ENCODE measurements at places on chromosomes 16 and 17.

- DNase-seq: no peak
These were observed 55.1 kb downstream of the ZNRF1 start for GRCh38 chr16:75053791-75054555.

DNA sequence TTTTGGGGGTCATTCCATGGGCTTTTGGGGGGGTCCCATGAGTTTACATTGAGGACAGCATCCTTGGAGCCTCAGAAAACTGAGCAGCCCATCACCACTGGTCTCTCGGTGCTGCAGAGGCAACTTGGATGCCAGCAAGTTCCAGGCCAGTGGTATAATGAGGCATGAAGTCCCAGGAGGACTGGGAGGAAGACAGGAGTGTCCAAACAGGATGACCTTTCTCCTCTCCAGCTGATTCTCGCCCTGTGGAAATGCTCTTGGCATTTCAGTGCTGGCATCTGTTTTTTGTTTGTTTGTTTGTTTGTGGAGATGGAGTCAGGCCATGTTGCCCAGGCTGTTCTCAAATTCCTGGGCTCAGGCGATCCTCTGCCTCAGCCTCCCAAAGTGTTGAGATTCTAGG lies 347.6 kb downstream of the SNX29 start:
- no peak for DNase-seq

DNA sequence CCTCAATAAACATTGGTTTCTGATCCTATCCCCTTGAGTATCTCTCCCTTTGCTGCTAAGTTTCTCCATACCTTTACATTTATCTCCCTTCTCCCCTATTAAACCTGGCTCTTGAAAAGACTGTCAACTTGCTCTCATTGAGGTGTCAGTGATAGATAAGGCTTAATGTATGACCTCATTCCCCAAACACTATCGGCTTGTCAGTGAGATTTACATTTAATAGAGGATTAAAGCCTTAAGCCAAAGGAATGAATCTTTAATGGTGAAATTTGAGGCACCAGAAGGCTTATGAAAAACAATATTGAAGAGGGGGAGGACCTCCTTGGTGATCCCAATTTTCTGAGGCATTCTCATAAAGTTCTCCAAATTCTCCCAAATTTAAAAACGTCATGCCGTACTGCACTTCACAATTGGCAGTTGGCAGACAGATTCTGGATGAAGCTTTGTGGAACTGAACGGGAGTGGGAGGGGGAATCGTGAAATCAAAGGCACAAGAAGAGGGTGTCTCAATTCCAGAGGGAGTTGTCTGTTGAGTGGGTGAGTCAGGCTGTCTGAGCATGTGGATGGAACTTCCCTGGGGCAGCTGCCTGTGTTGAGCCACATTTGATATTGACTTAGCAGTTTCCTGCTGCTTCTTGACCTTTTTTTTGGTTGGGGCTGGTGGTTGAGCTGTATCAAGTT lies 478.8 kb downstream of the NPIPA7 start:
- no peak for DNase-seq

DNA sequence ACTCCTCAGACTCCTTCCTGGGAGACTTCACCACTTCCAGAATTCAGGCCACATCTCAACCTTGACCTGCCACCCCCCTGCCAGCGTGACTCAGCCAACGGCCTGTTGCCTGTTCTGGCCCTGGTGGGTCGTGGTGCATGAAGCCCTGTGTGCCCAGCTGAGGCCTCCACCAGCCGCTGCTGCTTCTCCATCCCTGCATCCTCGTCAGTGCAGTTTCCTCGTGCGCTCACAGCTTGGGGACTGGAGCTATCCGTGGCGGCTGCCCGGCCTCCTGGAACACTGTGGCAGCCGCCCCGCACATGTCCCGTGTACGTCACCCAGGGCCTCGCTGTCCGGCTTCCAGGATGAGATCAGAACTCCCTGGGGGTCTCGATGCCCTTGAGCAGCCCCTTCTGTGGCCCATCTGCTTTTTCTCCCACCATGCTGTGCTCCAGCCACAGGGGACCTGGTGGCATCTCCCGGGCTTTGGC lies 8.0 kb upstream of the TEDC2 start:
- no peak for DNase-seq

- no peak for DNase-seq
These were observed 14.1 kb upstream of the SLC16A5 start for GRCh38 chr17:75073618-75074047.

- DNase-seq: no peak
These were observed 66.8 kb downstream of the CMIP start for GRCh38 chr16:81511371-81511770.

- no peak for DNase-seq
These were observed 2.4 kb upstream of the PSMC3IP start for GRCh38 chr17:42579794-42580551.

GRCh38 chr17:55037828-55038227 lies 69.3 kb downstream of the STXBP4 start:
- DNase-seq: peak; percentile 81

DNA sequence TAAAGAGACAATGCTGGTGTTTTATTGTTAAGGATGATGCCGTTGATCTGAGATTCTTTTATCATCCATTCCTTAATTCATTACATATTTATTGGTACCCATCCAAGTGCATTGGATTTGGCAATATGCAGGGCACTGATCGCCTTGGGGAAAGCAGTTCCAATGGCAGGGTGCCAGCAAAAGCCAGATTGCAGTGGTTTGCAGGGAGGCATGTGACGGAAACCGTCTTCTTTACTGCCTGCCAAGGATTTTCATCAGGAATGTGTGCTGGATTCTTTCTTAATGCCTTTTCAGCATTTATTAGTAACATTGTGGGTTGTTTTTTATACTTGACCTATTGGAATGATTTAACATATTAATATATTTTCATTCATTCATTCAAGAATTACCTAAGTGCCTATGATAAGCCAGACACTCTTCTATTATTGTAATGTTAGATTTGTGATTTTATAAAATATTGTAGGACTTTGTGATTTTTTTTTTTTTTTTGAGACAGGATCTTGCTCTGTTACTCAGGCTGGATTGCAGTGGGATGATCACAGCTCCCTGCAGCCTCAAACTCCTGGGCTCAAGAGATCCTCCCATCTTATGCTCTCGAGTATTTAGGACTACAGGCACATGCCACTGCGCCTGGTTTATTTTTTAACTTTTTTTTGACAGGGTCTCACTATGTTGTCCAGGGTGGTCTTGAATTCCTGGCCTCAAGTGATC lies 93.4 kb upstream of the TNRC6A start:
- no peak for DNase-seq

DNA sequence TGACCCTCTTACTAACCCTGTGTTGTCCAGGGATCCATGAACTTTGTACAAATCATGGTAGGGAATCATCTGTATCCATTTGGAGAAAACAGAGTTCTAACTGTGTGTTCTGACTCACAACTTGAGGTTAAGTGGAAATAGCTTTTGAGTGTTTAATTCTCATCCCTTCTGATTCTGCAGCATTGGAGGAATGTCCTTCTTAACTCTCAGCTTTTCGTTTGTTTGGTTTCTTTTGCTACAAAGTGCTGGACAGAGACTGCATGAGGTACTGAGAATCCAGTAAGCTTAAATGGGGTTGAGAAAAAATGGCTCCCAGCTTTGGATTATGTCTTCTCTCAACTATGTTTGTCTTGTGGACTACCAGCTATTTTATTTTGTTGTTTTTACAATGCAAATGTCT lies 352.1 kb upstream of the KIF2B start:
- DNase-seq: no peak

GRCh38 chr17:35555691-35556090 lies 4.9 kb downstream of the SLFN14 start:
- no peak for DNase-seq

- DNase-seq: no peak
These were observed 18.4 kb upstream of the STAC2 start for GRCh38 chr17:39244016-39244599.

GRCh38 chr17:4100883-4101756 lies 41.7 kb downstream of the ZZEF1 start:
- peak; percentile 62 for DNase-seq

DNA sequence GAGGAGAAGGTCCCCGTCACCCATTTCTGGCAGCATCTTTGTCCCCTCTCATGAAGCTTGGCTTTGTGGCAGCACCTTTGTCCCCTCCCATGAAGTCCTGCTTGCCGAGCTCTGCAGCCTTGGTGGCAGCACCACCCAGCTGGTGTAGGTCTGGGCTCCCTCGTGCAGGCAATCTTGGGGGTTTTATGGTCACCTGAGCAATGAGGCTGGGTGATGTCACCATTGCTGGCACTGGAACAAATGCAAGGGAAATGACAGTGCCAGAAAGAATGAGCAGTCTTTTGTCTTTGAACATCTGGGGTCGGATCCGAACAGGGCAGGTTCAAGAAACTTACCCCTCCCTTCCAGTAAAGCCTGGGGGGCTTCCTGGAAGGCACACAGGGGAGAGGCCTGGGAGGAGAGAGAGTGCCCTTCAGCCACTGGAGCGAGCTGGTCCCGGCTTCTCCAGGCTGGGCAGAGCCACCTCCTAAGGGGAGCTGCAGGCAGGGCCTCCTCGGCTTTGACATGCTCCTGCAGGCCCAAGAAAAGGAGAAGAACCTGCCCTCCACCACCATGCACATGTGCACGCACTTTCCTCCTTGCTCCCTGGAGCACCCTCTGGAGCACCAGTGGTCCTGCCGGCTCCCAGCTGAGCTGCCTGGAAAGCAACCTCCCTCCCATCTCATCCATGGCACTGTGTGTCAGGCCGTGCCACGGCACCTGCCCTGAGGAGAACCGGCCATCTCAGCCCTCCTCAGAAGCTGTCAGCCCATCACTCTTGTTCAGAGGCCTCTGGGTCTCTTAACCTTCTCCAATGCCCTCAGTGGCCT lies 16.0 kb downstream of the BTBD17 start:
- DNase-seq: no peak

GRCh38 chr17:7313088-7313889 lies 1.9 kb downstream of the GPS2 start:
- DNase-seq: peak; percentile 69

- no peak for DNase-seq
These were observed 37.1 kb downstream of the FANCA start for GRCh38 chr16:89779231-89779908.

- no peak for DNase-seq
These were observed 22.0 kb upstream of the NSMCE1 start for GRCh38 chr16:27290562-27290961.

GRCh38 chr16:48405153-48405552 lies 19.9 kb upstream of the SIAH1 start:
- no peak for DNase-seq

- no peak for DNase-seq
These were observed 30.9 kb downstream of the TBCD start for GRCh38 chr17:82782657-82783207.

DNA sequence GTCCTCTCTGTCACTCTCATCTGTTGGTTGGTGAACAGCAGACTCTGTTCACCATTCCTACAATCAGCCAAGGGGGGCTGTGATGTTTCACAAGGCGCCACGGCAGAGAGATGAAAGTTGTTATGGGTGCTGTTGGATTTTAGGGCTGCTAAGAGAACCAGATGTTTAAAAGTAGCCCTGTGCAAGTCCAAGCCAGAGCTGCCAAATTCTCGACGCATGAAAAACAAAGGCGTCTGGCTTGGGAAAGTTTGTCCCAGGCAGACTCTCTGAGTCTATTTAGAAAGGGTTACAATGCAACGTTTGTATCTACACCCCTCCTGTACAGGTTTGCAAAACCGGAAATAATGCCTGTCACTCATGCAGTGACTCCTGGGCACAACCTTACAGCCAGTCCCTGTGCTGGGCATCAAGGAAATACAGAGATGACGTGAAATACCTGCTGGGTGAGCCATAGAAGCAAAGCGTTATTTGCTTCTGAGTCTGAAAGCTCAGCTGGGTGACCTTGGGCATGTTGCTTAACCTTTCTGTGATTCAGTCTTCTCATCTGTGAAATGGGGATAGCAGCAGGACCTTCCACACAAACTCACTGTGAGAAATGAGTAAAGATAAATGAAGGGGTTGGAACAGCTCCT lies 74.8 kb downstream of the XYLT1 start:
- no peak for DNase-seq

DNA sequence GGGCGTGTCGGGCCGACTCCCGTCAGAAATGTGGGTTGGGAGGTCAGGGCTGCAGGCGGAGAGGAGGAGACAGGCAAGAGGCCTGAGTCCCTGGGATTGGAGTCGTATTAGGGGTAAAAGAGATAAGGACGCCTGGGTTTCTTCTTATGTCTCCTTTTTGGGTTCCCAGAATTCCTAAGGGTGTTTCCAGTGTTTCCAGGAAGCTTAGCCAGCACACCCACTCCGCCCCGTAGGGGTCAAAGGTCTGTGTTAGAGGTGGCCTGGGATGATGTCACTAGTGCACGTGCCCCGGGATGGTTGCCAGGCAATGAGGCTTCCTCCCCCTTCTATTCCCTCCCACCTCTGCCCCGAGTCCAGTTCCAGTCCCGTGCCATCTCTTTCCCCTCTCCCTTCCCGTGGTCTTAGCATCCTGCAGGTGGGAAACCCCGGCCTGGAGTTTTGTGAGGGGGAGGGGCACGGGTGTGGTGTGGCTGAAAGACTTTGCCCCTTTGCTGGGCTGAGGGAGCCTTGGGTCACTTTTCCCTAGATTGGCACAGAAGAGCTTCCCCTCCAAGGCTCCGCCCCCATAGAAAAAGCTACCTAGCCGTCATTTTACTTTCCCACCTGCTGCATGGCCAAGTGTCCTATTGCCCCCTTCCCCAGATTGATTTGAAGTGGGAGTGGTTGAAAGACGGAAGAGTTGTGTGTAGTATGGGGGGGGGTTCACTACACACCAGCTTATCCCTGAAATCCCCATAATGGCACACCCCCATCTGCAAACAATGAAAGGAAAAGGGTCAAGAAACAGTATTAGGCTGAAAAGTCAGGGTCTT lies 2.8 kb downstream of the KDM6B start:
- peak; percentile 85 for DNase-seq

- no peak for DNase-seq
These were observed 22.2 kb downstream of the FAM117A start for GRCh38 chr17:49741692-49742076.

- DNase-seq: no peak
These were observed 15.0 kb downstream of the C17orf100 start for GRCh38 chr17:6666557-6666956.

- DNase-seq: no peak
These were observed 79.5 kb upstream of the GNG13 start for GRCh38 chr16:879986-880385.

DNA sequence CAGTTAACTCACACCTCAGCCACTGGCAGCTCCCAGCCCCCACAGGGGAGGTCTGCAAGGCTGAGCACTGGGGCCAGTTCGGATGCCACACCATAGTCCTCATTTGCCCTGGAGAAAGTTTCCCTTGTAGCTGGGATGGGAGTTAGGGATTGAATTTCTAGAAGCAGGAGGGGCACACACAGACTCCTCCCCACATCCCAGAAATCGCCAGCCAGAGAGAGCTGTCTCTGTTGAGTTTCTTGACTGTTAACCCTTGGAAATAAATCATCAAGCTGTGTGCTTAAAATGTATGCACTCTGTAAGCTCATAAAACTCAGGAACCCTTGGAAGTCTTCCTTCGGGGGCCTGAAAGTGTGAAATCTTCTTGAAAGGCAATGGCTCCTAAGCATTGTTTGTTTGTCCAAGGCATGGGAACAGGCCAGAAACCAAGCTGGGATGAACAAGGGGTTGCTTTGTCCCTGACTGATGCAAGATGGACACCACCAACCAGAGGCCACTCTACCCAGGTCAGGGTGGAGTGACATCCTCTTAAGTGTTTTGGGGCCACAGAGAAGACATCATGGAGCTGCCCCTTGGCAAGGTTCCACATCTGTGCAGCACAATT lies 394 bp upstream of the PRM3 start:
- DNase-seq: no peak

GRCh38 chr17:66637491-66637890 lies 197.4 kb upstream of the CACNG5 start:
- no peak for DNase-seq

GRCh38 chr16:23410176-23410575 lies 42.8 kb downstream of the COG7 start:
- no peak for DNase-seq

- DNase-seq: no peak
These were observed 28.5 kb upstream of the EFCAB13 start for GRCh38 chr17:47295037-47295873.

- peak; percentile 92 for DNase-seq
These were observed 40.7 kb downstream of the ZDHHC7 start for GRCh38 chr16:84970447-84971127.

Measured in activated CD4-positive, alpha-beta T cell treated with anti-CD3 and anti-CD28 coated beads, Interleukin-2, amount 10 ng/mL, durations not matched to agents 24 days and 14 days (primary cell).